ENCODE measurements at places on chromosomes 16 and 17.

GRCh38 chr17:40293363-40293762 is 5.7 kb downstream of the CDC6 start:
- DNase-seq, result no peak

DNA sequence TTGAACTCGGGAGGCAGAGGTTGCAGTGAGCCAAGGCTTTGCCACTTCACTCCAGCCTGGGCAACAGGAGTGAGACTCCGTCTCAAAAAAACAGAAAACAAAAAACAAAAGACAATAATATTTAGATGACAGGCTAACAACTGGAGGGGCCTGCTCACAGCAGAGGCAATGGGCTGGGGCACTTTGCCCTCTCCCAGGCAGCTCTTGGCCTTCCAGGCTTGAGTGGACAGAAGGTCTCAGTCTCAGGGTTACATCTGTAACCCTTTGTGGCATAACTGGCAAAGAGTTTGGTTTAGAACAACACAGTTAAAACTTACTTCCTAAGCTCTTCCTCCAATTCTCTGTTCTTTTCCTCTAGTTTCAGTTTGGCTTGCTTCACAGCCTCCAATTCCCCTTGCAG is 114.9 kb downstream of the SPAG9 start:
- no peak for DNase-seq

GRCh38 chr17:56548661-56549060 is 44.8 kb upstream of the NOG start:
- no peak for DNase-seq

DNA sequence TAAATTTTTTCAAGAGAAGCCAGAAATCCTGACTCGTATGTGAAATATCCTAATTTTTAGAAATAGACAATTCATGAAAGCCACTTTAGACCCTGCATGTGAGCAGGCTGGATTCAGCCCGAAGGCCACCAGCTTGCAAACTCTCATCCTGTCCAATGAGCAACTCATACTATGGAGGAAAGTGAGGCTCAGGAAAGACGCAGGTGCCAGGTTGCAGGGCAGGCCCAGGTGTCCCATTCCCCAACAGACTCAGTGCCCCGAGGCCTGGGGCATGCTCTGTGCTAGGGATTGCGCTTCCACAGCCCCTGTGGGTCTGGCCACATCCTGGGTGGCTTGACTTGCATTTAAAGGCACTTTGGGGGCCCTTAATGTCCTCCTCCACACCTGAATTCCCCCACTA is 16.7 kb upstream of the RASD1 start:
- no peak for DNase-seq

DNA sequence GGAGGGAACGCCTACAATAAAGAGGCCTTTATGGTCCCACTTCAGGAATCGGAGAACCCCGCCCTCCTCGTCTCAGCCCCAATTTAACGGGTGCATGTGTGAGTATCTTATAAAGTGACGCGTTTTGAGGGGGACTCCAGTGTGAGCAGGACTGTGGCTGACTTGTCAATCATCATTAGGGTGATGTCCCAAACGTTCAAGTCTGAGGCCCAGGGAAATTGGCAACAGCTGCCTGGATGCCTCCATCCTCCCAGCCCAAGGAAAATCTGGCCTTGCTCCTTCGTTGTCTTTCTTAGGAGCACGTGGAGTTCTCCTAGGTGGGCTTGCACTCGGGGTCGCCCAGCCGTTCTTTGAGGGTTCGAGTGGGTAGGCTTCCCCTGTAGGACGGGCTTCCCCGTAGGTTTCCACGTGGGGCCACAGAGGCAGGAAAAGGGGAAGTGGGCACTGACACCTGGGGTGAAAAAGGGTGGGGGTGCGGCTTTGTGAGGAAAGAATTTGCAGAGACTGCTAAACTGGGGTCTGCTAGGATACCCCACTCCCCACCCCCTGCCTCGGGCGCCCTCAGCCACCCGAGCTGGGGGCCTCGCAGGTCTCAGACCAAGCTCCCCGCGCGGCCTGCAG is 561 bp upstream of the HERPUD1 start:
- no peak for DNase-seq

Measured in stimulated activated CD8-positive, alpha-beta memory T cell treated with anti-CD3 and anti-CD28 coated beads, Interleukin-2, amount 100 ng/mL, for 1 hour (primary cell).